Activated T-helper 9 cell treated with anti-CD3 and anti-CD28 coated beads, Interleukin-2, amount 50 U/mL, for 16 hours (primary cell): ENCODE measurements at places on chromosomes 5 and 9.

DNA sequence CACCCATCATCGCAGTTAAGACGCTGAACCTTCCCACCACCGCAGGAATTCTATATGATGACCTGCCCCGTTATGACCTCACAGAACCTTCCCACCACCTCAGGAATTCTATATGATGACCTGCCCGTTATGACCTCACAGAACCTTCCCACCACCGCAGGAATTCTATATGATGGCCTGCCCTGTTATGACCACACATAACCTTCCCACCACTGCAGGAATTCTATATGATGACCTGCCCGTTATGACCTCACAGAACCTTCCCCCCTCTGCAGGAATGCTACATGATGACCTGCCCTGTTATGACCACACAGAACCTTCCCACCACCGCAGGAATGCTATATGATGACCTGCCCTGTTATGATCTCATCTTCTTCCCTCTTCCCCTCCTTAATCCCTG, 64.3 kb downstream of the IRX1 start:
- DNase-seq, result no peak

GRCh38 chr5:17373406-17373805, 124.6 kb upstream of the TAF11L2 start:
- no peak for DNase-seq

- DNase-seq, result no peak
Observed at GRCh38 chr9:29160763-29161353, 1587.6 kb upstream of the C9orf72 start.

- no peak for DNase-seq
Observed at GRCh38 chr9:104747245-104747564, 278 bp upstream of the NIPSNAP3A start.

GRCh38 chr5:59140133-59140532, 557.3 kb downstream of the RAB3C start:
- no peak for DNase-seq

DNA sequence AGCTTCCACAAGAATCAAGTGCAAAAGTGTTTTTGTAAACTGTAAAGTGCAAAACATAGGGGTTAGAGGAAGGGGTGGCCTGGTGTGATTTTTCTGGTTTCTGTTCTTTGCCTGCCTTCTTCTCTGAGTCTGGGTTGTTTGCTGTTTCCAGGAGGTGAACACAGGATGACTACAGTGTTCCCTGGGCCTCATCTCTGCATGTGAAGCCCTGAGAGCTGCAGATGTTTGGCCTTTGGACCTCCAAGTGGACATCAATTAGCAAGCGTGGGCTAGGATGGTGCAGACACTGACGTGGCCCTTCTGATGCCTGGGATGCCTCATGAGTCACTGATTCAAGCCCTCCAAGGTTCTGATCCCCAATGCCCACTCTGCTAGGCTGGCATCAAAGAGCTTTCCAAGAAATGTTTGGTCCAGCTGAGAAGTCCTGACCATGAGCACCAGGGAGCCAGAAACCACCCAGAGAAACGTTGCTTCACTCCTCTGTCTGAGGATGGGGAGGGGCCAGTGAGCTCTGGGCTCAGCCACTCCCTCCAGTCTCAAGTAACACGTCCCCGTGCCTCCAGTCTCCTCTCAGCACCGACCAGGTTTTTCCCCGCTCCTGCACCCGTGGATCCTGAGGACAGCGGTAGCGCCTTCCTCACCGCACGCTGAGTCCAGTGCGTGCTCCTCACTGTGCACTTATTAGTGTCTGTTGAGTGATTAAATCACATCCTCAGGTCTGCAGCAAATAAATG, 7.6 kb downstream of the IL9 start:
- DNase-seq, result no peak

GRCh38 chr5:94442991-94443390, 175.4 kb downstream of the KIAA0825 start:
- no peak for DNase-seq

- no peak for DNase-seq
Observed at GRCh38 chr9:127866535-127866934, 10.9 kb downstream of the AK1 start.

GRCh38 chr9:101860920-101861319, 122.5 kb upstream of the GRIN3A start:
- DNase-seq, result no peak

DNA sequence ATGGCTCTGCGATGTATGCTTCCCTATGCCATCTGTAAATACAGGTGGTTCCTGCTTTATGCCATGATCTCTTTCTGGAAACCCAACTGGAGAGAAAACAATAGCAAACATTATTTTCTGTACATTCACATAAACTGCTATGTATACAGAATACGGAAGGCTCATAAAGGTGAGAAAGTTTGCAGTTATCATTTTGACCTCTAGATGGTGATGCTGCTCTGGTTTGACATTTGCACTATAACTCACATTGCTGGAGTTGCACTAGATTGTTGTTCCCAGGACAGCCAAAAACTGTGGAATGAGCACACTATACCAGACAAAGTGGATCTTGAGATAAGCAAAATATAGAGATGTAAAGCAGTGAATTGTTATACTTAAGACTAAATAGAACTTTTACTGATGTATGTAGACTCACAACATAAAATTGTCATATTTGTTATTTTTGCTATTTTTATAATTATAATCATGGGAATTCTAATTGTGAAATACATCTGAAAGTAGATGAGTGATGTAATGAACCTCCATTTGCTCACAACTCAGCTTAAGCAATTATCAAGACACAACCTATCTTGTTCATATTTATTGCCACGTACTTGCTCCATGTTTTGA, 246.5 kb downstream of the PTPRD start:
- no peak for DNase-seq

DNA sequence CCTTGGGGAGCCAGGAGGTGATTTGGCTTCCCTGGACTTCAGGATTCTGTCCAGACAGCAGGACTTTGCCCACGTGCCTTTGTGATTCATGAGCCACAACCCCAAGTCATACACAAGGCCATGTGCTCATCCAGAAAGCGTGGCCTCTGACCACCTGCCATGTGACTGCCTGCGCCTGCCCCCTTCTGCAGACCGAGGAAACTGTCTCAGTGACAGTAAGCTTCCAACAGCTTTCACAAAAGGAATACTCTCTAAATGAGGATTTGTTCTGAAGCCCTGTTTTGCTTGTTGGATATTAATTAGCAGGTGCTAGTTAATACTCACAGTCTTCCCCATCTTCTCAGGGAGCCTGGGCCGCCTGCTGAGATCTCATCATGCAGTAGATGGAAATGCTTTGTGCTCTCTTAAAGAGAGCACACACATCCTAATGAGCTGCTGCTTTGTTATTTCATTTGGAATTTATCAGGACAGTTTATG, 36.9 kb upstream of the ANGPTL2 start:
- DNase-seq, result no peak

- no peak for DNase-seq
Observed at GRCh38 chr5:174693697-174694385, 30.5 kb upstream of the MSX2 start.

DNA sequence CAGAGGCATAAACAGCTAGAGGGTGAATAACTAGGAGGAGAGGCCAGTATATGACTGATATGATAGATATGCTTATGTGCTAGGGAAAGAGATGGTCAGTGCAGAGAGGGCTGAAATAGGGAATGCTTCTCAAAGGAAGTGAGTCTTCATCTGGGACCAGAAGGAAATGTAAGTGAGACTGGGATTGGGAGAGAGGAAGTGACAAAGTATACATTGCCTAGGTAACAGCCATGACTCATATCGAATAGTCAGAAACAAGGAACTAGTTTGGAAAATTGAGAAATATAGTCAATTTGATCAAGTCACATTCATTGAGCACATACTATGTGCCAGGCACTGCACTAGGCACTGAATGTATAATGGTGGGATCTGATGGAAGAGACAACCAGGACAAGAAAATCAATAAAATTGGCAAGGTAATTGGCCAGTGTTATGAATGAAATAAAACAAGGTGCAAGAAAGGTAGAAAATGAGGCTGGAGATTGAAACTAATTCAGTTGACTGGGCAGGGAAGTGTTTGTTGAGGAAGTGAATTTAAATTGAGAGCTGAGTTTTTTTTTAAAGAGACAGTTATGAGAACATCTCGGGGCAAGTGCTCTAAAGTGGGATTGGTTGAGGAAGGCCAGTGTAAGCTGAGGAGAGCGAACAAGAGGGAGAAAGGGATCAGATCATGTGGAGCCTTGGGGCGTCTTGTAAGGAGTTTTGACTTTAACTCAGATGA, 4.3 kb downstream of the ERAP2 start:
- DNase-seq, result no peak

- no peak for DNase-seq
Observed at GRCh38 chr5:58731641-58732040, 148.8 kb downstream of the RAB3C start.

- no peak for DNase-seq
Observed at GRCh38 chr5:173041881-173042762, 14.0 kb upstream of the CREBRF start.

DNA sequence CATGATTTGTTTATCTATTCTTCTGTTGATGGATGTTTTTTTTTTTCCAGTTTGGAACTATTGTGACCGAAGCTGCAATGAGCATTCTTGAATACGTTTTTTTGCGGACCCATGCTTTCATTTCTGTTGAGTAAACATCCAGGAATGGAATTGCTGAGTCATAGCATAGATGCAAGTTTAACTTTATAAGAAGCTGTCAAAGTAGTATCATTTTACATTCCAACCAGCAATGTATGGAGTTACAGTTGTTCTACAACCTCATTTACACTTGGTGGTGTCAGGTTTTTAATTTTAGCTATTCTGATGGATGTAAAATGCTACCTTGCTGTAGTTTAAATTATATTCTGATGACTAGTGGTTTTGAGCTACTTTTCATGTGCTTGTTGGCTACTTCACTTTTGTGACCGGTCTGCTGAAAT, 49.0 kb downstream of the NPR3 start:
- no peak for DNase-seq

- no peak for DNase-seq
Observed at GRCh38 chr9:106964329-106964728, 101.4 kb downstream of the ZNF462 start.

GRCh38 chr9:128689293-128689774, 312 bp downstream of the SET start:
- no peak for DNase-seq

- DNase-seq, result no peak
Observed at GRCh38 chr5:180117000-180117725, 45.6 kb upstream of the RNF130 start.

- DNase-seq, result no peak
Observed at GRCh38 chr9:134419000-134419683, 92.9 kb downstream of the RXRA start.

DNA sequence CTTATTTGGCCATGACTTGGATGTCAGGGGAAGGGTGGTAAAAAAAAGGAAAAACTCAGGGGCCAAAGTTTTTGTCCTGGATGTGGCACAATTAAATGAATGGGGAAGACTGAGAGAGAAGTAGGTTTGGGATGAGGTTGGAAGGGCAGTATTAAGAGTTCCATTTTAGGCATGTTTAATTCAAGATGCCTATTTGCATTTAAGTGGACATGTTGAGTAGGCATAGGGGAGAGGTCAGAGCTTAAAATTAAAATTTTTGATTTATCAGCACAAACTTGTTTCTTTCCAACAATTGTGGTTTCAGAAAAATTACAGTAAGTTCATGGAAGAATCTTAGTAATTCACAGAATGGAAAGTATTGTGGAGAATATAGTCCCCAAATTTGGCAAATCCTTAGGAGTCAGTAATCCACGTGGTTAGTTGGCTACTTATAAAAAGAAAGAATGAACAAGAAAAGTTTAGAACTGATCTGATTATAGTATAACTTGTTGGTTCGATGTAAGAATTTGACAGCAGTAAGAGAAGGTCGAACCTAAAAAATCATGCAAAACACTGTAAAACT, 265.9 kb downstream of the SAXO1 start:
- no peak for DNase-seq

- DNase-seq, result no peak
Observed at GRCh38 chr9:31492229-31492628, 892.2 kb upstream of the ACO1 start.

- no peak for DNase-seq
Observed at GRCh38 chr5:2574155-2574554, 177.3 kb downstream of the IRX2 start.

GRCh38 chr5:39541920-39542319, 117.1 kb upstream of the DAB2 start:
- no peak for DNase-seq

- DNase-seq, result no peak
Observed at GRCh38 chr5:65440456-65440855, 41.3 kb downstream of the ADAMTS6 start.

GRCh38 chr9:96408409-96409280, 9.5 kb downstream of the ZNF367 start:
- no peak for DNase-seq

GRCh38 chr9:73121375-73121935, 30.2 kb upstream of the ANXA1 start:
- DNase-seq, result no peak

- no peak for DNase-seq
Observed at GRCh38 chr5:172816925-172817562, 17.0 kb upstream of the ERGIC1 start.

DNA sequence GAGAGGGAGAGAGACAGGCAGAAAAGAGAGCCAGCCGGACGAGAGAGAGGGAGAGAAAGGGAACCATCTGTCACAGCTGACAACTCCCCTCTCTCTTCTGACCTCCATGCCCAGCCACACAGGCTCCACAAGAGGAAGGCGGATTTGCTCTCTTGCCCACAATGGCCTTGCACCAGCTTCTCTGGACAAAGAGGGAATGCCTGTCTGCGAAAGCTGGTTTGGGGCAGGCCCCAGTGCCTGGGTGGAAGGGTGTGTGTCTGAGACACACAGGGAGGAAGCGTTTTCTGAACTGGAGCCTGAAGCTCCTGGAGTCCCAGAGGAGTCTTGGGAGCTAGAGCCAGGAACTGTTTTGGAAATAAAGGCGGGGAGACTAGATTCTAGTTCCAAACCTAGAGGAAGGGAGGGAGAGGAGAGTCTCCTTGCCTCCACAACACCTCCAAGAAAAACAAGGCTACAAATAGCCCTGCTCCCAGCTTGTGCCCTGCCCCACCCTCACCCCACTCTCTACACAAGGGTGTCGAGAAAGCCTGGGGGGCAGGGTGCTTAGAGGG, 12.5 kb downstream of the C1QTNF2 start:
- no peak for DNase-seq

- no peak for DNase-seq
Observed at GRCh38 chr9:126036881-126037291, 289.7 kb downstream of the PBX3 start.

- no peak for DNase-seq
Observed at GRCh38 chr9:129250786-129251185, 72.7 kb upstream of the IER5L start.

DNA sequence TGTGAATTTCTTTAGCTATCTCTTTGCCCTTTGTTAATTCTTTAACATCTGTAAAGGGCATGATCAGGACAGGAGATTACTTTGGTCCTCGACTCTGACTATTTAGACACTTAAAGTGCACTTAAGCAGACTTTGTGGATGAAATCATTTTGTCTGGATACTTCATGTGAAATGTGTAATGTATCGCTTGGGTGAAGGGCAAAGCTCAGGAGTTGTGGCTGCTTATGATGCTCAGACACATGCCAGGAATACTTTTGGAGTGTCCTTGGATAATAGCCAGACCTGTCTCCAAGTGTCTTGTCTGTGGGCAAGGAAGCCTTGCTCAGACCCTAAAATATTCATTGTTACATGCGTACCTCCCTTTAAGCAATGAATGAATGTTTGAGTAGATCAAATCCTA, 87.8 kb downstream of the RAI14 start:
- DNase-seq, result no peak
